IPS-NIHi11 (cell line): ENCODE measurements at places on chromosomes 13 and 19.

DNA sequence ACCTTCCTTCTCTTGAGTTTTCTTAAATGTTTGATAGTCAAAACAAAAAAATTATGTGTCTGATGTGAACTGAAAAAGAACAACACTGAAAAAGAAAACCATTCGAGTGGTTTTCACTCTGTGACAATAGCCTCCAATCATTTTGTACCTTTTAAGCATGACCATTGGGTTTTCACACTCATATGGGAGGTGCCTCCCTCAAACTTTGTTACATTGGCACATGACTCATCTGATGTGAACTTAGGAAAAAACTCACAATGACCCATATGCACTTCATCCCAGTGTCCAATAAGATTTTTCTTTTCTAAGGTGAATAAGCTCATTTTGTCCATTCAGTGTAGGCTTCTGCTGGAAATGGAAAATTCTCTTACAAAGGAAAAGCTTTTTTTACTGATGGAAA is 66.6 kb upstream of the XPO4 start:
- DNase-seq = no peak

GRCh38 chr19:6393983-6394412 is 1.0 kb upstream of the GTF2F1 start:
- no peak for DNase-seq

DNA sequence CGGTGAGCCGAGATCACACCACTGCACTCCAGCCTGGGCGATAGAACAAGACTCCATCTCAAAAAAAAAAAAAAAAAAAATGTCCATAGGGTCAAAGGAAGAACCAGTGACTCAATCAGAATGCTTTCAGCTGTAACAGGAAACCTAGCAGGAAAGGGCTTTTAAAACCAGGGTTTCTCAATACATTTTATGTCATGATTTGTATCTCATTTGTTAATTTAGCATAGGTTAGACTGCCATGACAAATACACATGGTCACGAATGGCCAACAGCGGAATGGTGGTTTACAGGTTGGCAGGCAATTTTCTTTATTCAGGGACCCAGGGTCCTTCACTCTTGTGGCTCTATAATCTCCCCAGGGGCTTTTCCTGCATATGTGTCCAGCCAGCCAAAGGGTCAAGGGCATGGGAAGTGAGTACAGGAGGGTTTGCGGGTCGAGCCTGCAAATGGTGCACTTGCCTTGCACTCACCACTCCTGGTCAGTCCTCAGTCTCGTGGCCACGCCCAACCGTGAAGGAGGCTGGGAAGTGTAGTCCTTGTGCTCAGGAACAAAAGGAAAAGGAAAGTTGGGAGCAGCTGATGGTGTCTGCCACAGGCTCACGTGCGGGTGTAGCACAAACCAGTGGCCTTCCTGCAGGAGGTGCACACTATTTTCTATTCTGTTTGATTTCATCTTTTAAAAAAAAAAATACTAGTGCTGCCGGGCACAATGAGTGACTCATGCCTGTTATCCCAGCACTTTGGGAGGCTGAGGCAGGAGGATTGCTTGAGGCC is 14.8 kb downstream of the DHX34 start:
- no peak for DNase-seq

GRCh38 chr13:75479102-75479740 is 2.7 kb downstream of the TBC1D4 start:
- no peak for DNase-seq
